ENCODE measurements at places on chromosomes 2 and 18. TPM values are rescaled to one million over a fixed set of nuclear protein-coding genes. Genes with fewer than 3 reads are reported as not detected.
A peak's percentile ranks its signal among the peaks of the same experiment; 100 is the strongest.

DNA sequence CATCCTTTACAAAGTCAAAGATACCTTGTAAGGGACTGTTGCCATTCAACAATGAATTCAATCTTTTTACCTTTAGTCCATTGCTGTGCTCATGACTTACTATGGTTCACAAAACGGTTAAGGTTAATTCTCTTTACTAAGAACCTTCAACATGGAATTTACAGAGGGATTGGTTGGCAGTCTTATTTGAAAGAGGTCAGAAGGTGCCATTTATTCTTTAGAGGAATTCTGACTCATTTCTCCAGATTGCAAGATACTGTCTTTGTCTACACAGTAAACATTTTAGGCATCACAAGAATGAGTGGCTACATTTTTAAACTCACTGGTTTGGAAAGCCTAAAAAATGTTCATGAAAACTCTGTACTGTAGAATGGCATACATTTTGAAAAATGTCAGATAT is 17.4 kb downstream of the KCNH7 start:
- DNase-seq = peak; percentile 20

GRCh38 chr2:190596993-190597392 is 51.9 kb upstream of the NAB1 start:
- no peak for DNase-seq

Gene CABLES1
- total RNA-seq = 3.4 TPM

Gene MGAT4A
- 5.6 TPM for total RNA-seq

Gene SCYGR4
- not detected for total RNA-seq

Gene PNKD
- 42.2 TPM for total RNA-seq

Gene CYTIP
- not detected for total RNA-seq

Gene USP37
- total RNA-seq = 8.7 TPM

GRCh38 chr18:56538746-56539145 is 99.6 kb downstream of the TXNL1 start:
- DNase-seq = no peak

DNA sequence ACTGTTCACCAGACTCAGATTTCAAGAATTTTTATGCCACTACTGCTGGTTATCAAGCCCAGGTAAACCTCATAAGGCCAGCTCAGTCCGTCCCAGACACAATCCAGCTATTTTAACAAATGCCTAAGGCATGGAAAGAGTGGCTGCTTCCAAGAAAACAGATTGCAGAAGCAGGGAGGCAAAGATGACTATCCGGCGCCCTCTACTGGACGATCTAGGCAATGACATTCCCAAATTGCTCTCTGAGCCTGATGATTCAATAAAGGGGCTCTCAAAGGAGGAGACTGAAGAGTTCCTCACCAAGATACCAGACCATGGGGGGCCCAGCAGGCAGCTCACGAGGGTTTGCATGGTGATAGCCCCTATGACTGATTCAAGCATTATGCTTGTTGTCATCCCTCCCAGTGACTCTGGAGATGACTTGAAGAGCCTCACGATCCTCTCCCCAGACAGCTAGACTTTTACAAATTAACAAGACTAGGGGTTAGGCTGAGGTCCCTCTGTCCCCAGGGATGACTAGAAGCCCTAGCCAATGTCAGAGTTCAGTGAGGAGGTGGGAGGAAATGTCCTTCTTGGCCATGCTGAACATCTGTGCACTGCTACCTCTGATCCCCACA is 25.0 kb downstream of the SERPINB8 start:
- peak; percentile 59 for DNase-seq

Gene AQP12A
- total RNA-seq = not detected

DNA sequence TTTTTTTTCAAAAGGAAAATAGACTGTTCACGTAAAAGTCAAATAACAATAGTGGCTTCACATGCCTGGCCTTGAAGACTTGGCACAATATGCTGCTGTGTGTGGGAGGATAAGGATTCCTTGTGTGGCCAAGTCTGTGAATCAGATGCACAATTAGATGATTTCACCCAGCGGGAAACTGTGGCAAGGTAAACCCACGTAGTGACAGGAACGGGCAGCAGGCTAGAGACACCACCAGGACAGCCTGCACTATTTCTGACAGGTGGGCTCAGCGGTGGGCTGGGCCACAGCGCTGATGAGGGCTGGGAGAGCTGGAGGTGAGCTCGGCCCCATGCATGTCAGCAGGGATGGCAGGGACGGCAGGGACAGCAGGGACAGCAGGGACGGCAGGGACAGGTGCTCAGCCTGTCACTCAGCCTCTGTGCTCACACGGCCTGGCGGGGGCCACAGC is 21.6 kb downstream of the SNORC start:
- no peak for DNase-seq

- DNase-seq = no peak
These were observed 7.6 kb downstream of the KCNG2 start for GRCh38 chr18:79805211-79805887.

DNA sequence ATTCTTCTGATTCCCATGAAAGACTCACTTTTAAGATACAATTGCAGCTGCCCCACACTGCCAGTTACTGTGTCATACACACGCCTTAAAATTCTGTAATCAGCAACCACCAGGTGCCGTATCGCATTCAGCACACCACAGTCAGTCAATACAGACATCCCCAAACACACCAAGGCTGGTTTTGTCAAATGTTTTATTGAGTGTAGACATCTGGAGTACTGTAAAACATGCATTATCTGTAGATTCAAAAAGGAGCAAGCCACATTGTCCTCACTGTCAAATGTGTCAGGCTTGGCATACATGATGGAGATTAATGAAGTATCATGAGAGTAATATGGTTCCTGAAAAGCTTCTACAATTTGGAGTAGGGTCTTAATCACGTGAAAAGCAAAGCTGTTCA is 109.7 kb upstream of the SP3 start:
- DNase-seq = no peak

- DNase-seq = peak; percentile 6
These were observed 373.8 kb downstream of the TMEM182 start for GRCh38 chr2:103135679-103136078.

- DNase-seq = peak; percentile 10
These were observed 106.5 kb upstream of the SCN1A start for GRCh38 chr2:166234112-166234846.

- DNase-seq = peak; percentile 80
These were observed 165.8 kb upstream of the TCF4 start for GRCh38 chr18:55753643-55754263.

DNA sequence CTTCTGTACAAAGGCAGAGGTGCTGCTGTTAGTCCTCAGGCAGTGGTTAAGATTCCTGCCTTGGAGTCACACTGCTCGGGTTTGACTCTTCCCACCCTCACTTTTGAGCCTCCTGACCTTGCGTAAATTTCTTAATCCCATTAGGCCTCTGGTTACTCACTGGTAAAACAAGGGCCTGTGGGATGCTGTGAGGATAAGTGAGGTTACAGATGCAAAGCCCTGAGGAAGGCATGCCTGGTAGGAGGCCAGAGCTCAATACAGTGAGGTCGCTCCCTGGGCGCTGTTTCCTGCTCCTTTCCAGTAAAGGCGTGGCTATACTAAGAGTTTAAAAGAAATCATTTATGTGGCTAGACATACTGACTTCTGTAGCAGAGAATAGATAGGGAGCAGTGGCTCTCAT is 127.5 kb upstream of the TMEM200C start:
- no peak for DNase-seq

GRCh38 chr2:136113209-136113971 is 4.6 kb downstream of the CXCR4 start:
- DNase-seq = no peak

GRCh38 chr18:24679062-24679461 is 218.6 kb downstream of the HRH4 start:
- no peak for DNase-seq

DNA sequence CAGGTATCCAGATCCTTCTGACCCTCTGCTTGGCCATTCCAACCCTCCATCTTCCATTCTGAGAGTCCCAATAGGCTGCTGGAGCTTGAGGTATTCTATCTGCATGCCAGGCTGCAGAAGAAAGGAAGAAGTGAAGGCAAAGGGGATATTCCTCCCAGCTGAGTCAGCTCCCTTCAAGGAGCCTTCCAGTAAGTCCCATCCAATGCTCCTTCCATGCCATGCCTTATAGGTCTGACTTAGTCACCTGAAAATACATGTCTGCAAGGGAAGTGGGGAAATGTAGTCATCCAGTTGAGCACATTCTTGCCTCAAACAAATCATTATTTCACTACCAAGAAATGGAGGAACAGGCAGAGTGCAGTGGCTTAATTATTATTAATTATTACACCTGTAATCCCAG is 464.6 kb downstream of the CNTNAP5 start:
- peak; percentile 68 for DNase-seq

DNA sequence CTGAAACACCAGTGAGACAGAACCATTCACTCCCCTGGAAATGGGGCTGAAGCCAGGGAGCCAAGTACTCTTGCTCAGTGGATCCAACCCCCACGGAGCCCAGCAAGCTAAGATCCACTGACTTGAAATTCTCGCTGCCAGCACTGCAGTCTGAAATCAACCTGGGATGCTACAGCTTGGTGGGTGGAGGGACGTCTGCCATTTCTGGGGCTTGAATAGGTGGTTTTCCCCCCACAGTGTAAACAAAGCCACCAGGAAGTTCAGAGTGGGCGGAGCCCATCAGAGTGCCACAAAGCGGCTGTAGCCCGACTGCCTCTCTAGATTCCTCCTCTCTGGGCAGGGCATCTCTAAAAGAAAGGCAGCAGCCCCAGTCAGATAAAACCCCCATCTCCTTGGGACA is 292.8 kb downstream of the LNPK start:
- no peak for DNase-seq

DNA sequence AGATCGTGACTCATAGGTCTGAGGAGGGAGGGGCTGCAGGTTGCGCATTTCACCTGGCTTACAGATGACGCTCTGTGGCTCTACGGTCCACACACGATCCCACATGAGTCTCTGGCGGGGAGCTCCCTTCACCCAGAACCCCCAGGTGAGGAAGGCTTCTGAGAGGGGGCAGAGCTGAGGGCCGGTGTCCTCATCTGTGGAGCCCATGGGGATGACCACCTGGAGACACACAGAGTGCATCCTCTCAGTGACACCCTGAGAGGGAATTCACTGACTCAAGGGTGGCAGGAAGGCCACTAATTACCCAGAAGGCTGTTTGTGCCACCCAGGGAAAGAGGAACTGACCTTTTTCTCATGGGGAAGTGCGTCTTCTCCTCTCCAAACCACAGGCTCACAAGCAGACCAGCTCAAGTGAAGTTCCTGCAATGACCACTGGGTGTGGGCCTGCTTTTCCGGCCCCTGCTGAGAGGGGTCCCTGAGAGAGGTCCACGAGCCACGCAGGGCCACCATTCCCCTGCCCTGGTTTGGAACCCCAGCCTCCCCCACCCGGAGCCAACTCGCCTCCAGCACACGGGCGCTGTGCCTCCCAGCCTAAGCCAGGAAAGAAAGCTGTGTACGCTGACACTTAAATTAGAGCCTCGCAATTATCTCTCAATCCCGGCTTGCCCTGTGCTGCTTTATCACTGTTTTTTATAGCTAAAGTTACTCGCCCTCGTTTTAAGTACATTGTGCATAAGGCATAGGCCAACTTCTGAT is 114.1 kb downstream of the BCL11A start:
- peak; percentile 31 for DNase-seq

DNA sequence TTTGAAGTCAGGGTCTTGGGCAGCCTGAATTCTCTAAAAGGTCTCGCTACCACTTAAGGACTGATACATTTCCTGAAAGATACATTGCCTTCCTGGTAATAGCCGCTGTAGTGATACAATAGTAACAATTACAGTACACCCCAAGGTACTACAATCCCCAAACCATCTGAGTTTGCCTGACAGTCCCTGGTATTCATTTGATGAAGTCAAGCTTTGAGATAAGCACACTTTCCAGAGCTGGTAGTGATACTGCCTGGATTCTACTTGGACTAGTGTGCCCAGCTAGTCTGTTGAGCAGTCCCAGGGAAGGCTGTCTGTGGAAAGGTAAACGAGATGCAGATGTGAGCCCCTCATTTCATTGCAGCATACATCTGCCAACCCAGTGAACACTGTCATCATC is 24.4 kb upstream of the ITGB6 start:
- DNase-seq = no peak

DNA sequence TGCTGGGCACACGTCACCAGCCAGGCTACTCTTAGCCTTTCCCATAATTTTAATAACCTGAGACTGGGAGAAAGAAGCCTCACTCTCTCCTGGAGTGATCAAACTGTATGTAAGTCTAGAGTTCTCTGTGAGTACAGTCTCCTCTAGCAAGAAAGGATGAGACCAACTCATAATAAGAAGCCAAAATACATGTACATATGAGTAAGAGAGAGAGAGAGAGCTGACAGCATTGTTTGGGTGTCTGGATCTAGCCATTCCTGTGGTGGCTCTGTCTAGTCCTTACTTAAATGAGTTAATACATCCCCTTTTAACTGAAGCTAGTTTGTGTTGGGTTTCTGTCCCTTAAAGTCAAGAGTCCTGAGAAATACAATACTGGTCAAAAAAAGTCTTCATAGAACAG is 26.0 kb upstream of the ANXA4 start:
- no peak for DNase-seq

Gene LHCGR
- total RNA-seq = not detected

DNA sequence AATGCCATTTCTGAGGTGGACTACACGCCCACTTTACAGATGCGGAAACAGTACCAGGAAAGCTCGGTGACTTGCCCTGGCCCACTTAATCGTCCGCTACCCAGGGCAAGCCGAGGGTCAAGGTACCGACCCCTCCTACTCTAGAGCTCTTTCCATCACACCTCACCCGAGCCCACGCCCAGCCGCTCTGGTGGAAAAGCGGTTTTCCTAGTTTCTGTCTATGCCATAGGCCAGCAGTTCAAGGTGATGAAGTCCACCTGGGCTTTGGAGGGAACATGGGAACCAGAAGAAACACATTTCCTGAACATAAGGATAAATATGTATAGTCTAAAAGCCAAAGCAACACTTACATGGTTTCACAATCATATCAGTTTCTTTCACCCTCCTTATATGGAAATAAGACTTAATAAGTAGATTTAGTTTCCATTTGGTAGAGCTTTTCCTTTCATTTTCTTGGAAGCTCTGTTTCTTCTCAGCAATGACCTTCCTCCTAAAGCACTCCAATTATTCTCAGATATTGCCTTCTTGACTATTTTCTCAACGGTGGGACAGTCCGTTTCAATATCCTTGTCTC is 567 bp downstream of the VWA3B start:
- no peak for DNase-seq

DNA sequence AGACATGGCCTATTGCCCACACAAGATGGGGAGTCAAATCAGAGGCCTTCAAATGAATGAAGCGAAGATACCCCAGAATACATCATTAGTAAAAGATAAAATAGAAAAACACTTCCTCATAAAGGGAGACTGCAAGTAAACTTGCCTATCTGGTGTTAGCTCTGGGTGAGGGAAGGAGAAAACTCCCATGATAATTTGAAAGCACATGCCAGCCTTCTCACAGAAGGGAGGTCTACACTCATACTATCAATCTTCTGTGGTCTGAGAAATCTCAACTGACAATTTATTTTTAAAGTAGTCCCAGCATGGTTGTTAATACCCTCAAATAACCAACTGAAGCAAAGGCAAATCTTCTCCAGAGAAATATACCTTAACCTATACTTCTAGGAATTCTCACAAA is 75.4 kb downstream of the EXOC6B start:
- DNase-seq = no peak

Gene TCF4
- 11.5 TPM for total RNA-seq

- peak; percentile 31 for DNase-seq
These were observed 49.9 kb upstream of the RTN4 start for GRCh38 chr2:55099878-55100820.

DNA sequence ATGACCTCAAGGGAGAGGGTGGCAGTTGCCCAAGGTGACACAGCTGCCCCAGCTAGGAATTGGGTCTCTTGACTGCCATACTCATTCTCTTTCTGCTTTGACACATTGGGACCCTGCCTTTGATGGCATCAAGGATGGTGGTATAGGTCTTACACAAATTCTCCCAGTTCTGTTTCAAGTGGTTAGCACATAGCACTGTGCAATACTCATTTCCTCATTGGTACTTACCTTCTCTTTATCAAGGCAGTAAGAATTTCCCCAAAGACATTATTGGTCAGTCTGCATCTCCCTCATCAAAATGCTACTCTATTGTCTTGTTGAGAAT is 35.9 kb upstream of the CCDC93 start:
- DNase-seq = peak; percentile 37

Measured in HT1080 (cell line).